A375 (cell line): ENCODE measurements at places on chromosomes 1 and 21. TPM values are rescaled to one million over a fixed set of nuclear protein-coding genes. Genes with fewer than 3 reads are reported as not detected.

The C1orf94 gene
- 0.08 TPM in 1 of 2 replicates, not detected in the other for total RNA-seq

The AADACL3 gene
- not detected in 2 replicates for total RNA-seq

The DNAJC28 gene
- total RNA-seq, result 0.11 and 0.37 TPM in 2 replicates

The CATSPER4 gene
- total RNA-seq, result not detected in 2 replicates

The TEX38 gene
- not detected in 2 replicates for total RNA-seq

The SGIP1 gene
- total RNA-seq, result 0.60 TPM in 1 of 2 replicates, not detected in the other

The CHODL gene
- not detected in 2 replicates for total RNA-seq

The SYTL1 gene
- total RNA-seq, result 3.1 and 4.5 TPM in 2 replicates

The IFNAR2 gene
- 1.8 and 2.5 TPM in 2 replicates for total RNA-seq

The IQGAP3 gene
- 99.3 and 101 TPM in 2 replicates for total RNA-seq

The HHIPL2 gene
- total RNA-seq, result 0.23 and 1.6 TPM in 2 replicates

The GPR3 gene
- 7.2 and 9.1 TPM in 2 replicates for total RNA-seq

The CHI3L1 gene
- total RNA-seq, result not detected in 2 replicates

The RIPPLY3 gene
- total RNA-seq, result not detected in 2 replicates

The OPTC gene
- not detected in 2 replicates for total RNA-seq

The KCNQ4 gene
- total RNA-seq, result 0.05 and 0.30 TPM in 2 replicates

The RIPK4 gene
- 54.8 and 61.9 TPM in 2 replicates for total RNA-seq

The FMO3 gene
- total RNA-seq, result not detected in 2 replicates

The CD160 gene
- not detected in 2 replicates for total RNA-seq

The KCNE2 gene
- not detected in 2 replicates for total RNA-seq

The DMBX1 gene
- 0.19 TPM in 1 of 2 replicates, not detected in the other for total RNA-seq

The EDN2 gene
- 0.11 TPM in 1 of 2 replicates, not detected in the other for total RNA-seq

The B3GALT2 gene
- 2.1 and 3.3 TPM in 2 replicates for total RNA-seq
